ENCODE measurements at places on chromosomes 7 and 10.

DNA sequence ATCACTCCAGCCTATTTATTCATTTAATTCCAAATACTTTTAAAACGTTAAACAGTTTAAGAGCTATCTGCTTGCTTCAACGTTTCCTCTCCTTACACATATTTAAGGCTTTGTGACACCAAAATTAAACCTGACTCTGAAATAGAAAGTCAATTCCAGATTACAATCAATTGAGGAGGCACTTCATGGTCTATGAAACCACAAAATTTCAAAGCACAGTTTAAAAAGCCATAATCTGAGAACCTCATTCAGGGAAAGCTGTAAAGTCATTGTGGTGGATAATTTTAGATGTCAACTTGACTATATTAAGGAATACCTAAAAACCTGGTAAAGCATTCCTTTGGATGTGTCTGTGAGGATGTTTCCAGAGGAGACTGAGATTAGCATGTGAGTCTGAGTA lies 6.2 kb downstream of the SNX13 start:
- DNase-seq = no peak

DNA sequence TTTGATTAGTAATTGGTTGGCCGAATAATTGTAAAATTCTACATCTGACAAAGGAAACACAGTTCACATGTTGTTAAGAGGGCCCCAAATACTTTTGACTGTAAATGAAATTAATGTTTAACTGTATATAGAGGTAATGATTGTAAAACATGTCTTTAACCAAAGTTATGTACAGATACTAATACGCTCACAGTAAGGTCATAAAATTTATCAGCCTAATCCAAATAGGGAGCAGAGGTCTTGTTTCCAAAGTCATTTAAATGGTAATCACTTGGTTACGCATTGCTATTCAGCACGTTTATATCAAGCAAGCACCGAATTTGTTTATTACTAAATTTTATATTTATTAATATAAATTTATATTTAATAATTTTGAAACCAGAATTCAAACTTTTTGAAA lies 1.4 kb downstream of the PHYHIPL start:
- DNase-seq = no peak

- DNase-seq = no peak
These were observed 522.0 kb upstream of the LRRN3 start for GRCh38 chr7:110568932-110569331.

GRCh38 chr7:149500201-149500600 lies 2.6 kb upstream of the ZNF746 start:
- DNase-seq = no peak

DNA sequence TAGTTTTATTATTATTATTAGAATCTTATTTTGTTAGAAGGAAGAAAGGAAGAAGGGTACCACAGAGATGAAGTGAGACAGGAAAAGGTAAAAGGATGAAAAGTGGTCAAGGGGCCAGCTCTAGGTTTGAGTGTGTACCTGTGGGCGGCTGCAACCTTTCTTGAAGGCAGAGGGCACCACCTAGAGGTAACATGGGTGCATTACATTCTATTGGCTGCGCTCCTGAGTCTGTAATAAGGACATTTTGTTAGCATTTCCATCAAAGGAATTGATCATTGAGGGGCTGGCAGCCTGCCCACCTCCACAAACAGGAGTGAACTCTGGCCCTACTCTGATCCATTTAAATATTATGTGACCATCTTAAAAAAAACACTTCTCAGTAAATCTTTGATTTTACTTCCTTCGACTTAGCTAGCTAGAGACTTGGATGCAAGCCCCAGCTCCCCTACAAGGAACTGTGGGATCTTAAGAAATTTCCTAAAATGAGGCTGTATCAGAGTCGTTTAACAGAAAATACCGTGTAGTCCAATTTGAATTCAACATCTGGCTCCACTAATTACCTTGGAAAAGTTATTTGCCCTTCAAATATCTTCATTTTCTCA lies 610.4 kb downstream of the IPMK start:
- DNase-seq = no peak

GRCh38 chr10:11810313-11810766 lies 12.8 kb upstream of the PROSER2 start:
- no peak for DNase-seq

DNA sequence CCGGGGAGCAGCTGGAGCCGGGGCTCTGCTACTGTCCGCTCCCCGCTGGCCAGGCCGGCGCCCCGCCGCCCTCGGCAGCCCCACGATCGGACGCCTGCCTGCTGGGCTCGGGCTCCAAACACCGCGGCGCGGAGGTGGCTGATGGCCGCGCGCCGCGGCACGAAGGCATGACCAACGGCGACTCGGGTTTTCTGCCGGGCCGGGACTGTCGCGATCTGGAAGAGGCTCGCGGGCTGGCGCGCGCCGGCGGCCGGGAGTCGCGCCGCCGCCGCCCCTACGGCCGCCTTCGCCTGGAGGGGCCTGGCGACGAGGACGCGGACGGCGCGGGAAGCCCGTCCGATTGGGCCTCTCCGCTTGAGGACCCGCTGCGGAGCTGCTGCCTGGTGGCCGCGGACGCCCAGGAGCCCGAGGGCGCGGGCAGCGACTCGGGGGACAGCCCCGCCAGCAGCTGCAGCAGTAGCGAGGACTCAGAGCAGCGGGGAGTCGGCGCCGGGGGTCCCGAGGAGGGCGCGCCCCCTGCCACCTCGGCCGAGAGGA lies 570 bp downstream of the TBC1D12 start:
- peak; percentile 50 for DNase-seq

DNA sequence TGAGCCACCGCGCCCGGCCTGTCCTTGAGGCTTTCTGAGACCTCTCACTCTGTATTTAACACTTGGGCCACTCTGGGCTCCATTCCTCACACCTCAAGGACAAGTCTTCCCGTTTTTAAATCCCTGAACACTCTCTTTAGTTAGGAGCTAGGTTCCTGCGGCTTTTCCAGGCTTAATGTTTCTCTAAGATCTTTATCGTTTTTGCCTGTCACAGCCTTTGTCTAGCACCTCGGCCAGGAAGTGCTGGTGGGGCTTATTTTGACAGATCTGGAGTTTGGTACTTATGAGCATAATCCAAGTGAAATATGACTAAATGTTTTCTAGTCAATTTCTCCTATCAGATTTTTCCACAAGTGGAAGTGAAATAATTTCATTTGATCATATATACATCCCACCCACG lies 186.6 kb downstream of the DPY19L1 start:
- no peak for DNase-seq

Data from ovary (tissue), 10 donors.